Stimulated activated CD8-positive, alpha-beta memory T cell treated with anti-CD3 and anti-CD28 coated beads, Interleukin-15, amount 100 ng/mL, for 48 hours (primary cell): ENCODE measurements at places on chromosomes 5 and 9.

GRCh38 chr5:50963971-50964745 lies 297.7 kb downstream of the PARP8 start:
- no peak for DNase-seq

- no peak for DNase-seq
Measured at GRCh38 chr5:132782101-132782500, 5.1 kb upstream of the SEPTIN8 start.

- no peak for DNase-seq
Measured at GRCh38 chr5:77632526-77633206, 5.8 kb downstream of the OTP start.

DNA sequence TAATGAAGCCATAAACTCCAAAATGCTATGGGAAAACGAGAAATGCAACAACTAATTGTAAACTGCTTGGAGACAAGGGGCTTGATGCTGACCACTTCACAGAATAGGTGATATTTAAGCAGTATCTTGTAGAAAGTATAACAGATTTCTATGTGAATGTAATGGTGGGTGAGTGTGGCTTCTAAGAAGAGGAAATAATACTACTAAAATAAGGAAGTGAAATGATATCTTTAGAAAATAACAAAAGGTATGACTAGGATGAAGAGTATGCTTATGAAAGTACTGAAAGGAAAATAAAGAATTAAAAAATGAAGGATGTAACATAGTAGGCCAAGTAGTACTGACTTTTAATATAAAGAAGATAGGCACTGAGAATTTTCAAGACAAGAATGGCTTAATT lies 94.2 kb downstream of the AGTPBP1 start:
- no peak for DNase-seq

DNA sequence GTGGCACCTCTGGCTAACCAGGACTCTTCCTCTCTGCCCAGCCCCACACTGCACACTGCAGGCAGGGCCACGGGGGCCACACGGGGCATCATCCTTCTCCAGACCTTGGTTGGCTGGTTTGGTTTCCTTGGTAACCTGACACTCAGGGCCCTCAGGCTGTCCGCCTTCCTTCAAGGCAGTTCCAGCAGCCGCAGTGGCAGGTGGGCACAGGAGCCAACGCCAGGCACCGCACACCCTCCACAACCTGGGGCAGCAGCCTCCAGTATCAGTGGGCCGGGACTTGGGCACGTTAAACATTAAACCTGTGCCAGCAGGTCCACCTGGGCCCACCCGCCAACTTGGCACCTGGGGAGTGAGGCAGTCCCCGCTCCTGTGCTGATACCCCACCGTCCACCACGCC lies 1.9 kb downstream of the NPDC1 start:
- DNase-seq = no peak

DNA sequence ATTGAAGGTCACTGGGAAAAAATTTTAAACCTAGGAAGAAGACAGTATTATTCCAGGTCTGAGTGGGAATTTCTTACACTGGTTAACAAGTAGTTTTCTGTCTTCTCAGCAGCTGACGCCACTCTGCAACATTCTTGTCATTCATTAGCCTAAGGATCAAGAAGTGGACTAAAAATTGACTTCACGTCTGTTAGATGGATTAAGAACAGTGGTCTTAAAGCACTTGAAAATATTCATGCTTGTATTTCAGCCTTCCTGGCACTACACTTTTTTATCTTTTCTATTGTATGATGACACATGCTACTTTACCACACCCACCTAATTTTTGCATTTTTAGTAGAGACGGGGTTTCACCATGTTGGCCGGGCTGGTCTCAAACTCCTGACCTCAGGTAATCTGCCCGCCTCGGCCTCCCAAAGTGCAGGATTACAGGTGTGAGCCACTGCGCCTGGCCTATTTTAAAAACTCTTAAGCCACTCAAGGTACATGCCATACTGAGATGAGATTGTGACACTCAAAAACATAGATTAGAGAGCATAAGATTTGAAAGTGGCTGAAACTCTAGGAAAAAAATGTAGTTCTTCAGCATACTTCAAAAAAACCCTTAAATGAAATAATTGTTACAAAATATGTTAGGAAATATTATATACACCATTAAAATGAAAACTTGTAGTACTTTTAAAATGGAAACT lies 8.4 kb downstream of the MATR3 start:
- DNase-seq = no peak

GRCh38 chr5:77995793-77996409 lies 219.8 kb upstream of the TBCA start:
- no peak for DNase-seq

DNA sequence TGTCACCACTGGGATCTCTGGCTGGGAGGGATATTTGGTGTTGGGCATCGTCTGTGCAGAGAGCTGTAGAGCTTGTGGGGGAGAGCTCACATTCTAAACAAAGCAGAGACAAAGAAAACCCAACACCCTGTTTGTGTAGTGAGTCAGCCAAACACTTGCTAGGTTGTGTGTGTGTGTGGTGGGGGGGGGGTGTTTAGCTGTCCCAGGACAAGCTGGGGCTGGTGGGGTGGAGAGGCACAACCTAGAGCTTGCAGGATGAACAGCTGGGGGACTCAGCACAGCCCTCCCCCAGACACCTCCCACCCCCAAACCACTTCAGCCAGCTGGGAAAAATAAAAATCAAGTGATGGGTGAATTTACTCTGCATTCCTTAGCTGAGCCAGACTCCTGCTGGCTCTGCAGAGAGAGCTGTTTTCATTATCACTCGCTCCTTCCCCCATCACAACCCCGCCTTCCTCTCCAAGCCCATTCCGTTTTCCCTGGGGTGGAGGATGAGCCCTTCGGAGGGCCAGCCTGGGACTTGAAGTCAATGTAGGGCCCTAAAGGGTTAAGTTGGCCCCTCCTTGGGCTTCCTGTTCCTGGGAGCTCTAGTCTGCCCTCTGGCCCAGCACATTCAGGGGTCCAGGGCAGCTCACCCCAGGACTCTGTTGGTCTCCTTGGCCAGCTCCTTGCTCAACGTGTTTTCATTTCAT lies 2.6 kb downstream of the OLFML2A start:
- DNase-seq = no peak

DNA sequence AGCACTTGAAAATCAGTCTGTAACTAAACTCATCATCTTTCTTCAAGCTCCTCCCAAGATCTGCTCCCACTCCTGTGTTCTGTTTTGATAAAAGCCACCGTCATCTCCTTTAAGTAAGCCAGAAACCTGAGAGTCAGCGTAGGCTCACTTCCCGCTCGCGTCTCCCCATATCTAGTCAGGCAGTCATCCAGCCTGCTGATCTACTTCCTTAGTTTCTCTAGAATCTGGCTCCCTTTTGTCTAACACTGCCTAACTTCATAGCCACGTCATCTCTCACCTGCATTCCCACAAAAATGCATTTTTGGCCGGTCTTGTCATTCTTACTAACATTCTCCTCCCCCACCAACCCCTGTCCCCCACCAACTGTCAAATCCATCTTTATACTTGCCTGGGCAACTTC lies 3.0 kb upstream of the TJP2 start:
- no peak for DNase-seq

GRCh38 chr9:90343366-90343765 lies 299.3 kb downstream of the DIRAS2 start:
- DNase-seq = no peak

DNA sequence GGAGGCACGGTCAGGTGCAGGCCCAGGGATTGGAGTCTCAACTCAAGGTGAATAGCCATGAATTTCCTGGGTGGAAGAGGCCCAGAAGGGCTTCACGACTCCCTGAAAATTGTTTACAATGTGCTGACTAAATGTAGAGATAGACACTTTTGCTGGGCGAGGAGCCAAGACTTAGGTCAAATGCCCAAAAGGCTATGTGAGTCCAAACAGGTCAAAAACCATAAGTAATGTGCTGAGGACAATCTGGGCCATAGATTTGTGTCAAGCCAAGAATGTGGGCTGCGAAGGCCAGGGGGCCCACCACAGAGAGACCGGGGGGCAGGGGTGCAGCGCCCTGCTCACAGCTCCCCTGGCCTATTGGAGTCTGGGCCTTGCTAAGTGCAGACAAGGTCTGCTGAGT lies 197.8 kb downstream of the HSPA4 start:
- no peak for DNase-seq

GRCh38 chr5:51544031-51544785 lies 161.0 kb downstream of the ISL1 start:
- DNase-seq = no peak

DNA sequence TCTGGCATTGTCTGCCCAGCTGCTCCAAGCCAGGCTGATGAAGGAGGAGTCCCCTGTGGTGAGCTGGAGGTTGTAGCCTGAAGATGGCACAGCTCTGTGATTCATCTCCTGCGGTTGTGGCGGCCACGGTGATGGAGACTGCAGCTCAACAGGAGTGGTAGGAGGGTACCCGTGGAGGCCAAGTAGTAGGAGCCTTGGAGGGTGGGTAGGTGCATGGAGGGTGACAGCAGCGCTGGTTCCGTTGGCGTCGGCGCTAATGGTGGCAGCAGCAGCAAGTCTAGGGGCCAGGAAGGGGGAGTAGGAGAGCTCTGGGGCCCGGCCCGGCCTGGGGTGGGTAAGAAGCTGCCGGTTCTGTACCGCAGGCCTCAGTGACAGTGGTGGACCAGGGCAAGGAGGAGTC lies 22.4 kb upstream of the TRIM52 start:
- DNase-seq = no peak

DNA sequence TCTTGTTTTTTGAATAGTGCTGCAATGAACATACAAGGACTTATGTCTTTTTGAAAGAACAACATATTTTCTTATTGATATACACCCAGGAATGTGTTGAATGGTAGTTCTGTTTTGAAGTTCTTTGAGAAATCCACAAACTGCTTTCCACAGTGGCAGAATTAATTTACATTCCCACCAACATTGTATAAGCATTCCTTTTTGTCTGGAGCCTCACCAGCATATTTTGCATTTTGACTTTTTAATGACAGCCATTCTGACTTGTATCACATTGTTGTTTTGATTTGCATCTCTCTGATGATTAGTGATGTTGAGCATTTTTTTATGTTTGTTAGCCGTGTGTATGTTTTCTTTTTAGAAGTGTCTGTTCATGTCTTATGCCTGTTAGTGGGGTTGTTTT lies 524.9 kb downstream of the SEMA5A start:
- no peak for DNase-seq

DNA sequence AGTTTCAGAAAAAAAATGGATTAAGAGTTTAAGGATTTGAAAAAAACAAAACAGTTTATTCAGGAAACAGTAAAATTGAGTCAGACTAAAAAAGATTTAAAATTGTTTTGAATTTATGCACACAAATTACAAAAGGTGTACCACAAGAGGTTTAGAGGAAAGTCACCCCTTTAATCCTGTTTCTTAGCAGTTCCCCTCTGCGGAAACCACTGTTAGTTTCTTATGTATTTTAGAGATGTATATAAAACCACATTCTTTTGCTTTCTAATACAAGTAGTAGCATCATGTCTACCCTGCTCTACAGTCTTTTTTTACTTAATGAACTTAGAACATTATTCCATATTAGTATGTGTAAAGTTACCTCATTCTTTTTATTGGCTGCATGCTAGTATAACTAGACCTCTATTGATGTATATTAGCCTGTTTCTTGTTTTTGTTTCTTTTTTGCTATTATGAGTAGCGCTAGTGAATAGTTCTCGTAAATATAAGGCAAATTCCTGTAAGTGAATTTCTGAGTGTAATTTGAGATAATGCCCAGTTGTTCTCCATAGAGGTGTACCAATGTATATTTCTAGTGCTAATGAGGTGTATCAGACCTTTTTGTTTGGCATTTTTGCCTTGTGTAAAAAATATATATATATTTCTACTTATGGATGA lies 20.0 kb downstream of the GPBP1 start:
- no peak for DNase-seq

DNA sequence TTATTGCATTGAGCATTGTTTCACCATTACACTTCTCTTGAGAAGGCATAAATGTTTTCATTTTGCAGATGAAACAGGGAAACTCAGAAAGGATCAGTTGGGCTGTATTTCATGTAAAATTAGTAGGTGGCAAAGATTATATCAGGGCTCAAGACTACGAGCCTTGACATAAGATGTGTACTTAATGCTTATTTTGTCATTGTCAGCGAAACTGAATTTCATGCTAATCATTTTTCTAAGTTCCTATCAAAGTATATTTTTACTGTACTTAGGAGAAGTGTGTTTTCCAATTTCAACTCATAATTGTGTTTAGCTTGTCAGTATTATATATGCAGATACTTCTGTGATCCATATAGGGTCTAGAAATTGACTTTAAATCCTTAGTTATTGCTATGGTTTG lies 123.8 kb downstream of the FBXL7 start:
- DNase-seq = no peak

GRCh38 chr5:39588179-39588578 lies 163.4 kb upstream of the DAB2 start:
- no peak for DNase-seq

GRCh38 chr5:9686216-9686615 lies 56.1 kb upstream of the TAS2R1 start:
- DNase-seq = no peak

DNA sequence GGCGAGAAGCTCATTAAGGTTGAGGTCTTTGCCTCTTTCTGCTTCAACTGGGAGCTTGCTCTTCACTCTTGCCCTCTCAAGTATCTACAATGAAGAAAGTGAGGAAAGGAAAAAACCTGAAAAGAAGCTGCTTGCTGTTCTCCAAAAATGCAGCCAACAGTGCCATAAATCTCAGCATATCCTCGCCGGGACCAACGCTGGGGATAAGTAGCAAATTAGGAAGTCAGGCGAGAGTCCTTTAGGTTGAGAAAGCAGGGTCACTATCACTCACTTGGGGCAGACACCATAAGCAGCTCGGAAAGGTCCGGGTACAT lies 399 bp downstream of the NUP155 start:
- DNase-seq = no peak

DNA sequence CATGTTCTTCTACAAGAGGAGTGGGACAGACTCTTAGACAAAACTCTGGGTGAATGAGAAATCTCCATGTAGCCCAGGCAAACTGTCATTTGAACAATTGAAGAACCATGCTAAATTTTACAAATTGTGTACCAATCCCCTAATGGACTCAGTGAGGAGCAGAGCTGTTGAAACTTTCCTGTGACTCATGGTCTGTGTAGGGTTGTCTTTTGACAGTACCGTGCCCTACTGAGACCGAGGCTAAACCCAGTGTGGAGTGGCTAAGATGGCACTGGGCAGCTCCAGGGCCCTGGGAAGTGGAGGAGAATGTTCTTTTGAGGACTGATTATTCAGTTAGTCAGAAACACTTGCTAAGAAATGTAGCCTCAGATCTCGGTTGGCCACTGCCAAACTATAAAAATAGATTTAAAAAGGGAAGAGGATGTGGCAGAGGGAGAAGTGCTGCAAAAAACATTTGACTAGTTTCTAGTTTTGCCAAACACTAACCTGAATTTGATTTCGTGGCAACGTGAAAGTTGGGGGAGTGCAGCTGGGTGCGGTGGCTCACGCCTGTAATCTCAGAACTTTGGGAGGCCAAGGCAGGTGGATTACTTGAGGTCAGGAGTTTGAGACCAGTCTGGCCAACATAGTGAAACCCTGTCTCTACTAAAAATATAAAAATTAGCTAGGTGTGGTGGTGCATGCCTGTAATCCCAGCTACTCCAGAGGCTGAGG lies 24.7 kb downstream of the POU4F3 start:
- no peak for DNase-seq

GRCh38 chr9:32533336-32533735 lies 7.3 kb upstream of the RIGI start:
- DNase-seq = no peak

- no peak for DNase-seq
Measured at GRCh38 chr5:139523635-139524445, 37.3 kb upstream of the UBE2D2 start.

- no peak for DNase-seq
Measured at GRCh38 chr5:132485641-132486317, 4.8 kb downstream of the IRF1 start.
